Retina (tissue), 1 donor: ENCODE measurements at places on chromosomes 11 and 22.

DNA sequence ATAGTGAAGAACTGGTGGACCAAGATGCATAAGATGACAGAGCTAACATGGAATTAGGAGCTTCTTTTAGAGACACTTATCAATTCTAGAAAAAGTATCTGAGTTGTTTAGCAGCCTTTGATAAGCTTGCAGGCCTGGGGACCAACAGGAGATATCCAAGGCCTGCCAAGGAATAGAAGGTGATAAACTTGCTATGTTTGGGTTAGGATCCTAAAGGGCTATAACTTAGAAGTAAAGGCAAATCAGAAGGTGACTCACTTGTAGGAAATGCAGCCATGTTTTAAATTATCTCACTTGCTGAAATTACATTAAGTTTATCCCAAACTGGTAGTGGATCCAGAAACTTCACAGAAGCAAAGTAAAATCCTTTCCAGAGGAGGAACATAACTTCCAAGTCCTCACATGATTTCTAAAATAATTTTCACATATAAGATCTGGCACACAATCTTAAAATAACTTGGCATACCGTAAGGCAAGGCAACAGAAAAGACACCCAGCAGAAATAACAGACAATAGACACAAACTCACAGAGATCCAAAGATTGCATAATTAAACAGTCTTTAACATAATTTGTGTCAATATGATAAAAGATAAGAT is 69.6 kb upstream of the TEAD1 start:
- no peak for DNase-seq

GRCh38 chr11:91700854-91701253 is 523.8 kb upstream of the FAT3 start:
- no peak for DNase-seq

GRCh38 chr11:116510886-116511650 is 261.7 kb downstream of the BUD13 start:
- no peak for DNase-seq

DNA sequence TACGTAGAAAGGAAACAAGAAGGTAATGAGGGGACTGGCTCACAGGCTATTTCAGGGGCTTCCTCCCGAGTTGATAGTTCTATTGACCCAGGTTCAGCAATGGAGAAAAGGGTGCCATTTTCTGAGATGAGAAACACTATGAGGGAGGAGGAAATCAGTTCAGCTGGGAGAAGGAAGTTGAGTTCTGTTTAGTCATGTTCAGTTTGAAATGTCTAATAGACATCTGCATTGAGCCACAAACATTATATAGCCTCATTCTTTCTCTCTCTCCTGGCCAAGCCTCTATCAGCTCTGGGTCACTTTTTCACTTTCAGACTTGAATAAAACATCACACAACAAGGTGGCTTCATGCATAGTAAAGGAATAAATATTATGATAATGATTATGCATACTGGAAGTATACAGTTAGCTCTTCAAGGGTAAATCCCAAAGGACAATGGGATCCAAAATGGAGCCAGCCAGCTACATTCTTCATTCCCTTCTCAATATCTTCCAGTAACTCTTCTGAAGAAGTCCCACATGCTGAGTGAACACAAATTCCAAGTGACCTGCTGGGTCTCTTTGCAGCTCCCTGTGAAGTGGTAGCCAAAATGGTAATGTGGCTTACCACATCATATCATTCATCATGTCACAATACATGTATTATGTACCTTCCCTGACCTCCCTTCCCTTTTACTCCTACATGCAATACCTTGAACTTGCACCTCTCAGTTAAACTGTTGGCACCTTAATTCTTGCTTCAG is 80.9 kb upstream of the CD44 start:
- no peak for DNase-seq

GRCh38 chr22:24474649-24475255 is 20.4 kb upstream of the UPB1 start:
- DNase-seq, result no peak

DNA sequence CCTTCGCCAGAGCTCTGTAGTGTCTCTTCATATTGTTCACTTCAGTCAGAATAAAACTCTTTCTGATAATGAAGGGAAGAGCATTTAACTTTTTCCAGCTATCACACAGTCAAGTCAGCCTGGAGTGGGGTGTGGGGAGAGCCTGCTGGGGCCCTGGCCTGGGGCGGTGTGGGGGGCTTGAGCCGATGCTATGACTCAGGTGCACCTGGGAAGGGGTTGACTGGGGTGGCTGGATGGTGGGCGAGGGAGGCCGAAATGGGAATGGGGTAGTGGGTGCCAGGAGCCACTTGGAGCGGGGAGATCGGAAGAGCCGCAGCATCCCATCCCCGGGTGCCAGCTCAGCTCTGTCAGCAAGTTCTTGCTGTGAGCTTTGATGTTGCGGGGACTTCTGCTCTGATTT is 100.9 kb downstream of the NXPE2 start:
- no peak for DNase-seq

DNA sequence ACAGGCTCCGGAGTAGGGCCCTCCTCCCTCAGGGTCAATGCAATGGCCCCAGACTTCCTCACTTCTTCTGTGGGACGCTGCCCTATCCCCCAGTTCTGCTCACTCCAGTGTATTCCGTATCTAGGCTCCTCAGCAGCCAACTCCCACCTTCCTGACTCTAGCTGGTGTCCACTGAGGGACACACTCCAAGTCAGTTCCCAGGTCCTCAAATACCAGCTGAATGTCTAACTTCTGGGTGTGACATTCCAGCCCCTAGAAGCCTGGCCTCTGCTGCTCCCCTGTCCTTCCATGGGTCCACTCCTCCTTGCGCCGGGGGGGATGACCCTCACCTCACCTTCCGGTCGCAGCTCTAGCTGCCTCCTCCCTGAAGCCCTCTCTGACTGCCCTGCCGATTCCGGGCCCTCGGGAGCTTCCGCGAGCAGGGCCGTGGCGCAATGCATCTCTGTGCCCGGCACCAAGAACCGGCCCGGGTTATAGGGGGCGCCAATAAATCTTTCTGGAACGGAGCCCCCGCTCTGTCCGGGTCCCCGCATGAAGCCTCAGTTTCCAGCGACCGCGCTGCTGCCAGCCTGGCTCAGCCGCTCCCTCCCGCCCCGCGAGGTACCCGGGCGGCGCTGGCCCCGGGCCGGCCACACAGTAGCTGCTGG is 15.4 kb downstream of the BAD start:
- no peak for DNase-seq

- no peak for DNase-seq
Observed at GRCh38 chr22:40021401-40022000, 26.7 kb downstream of the FAM83F start.

GRCh38 chr11:40162901-40163883 is 1296.3 kb downstream of the LRRC4C start:
- DNase-seq, result no peak

GRCh38 chr11:128841461-128842072 is 25.5 kb downstream of the KCNJ1 start:
- no peak for DNase-seq

GRCh38 chr22:21967693-21968271 is 14.8 kb downstream of the TOP3B start:
- no peak for DNase-seq

GRCh38 chr22:48886604-48887393 is 940.9 kb downstream of the BRD1 start:
- no peak for DNase-seq

GRCh38 chr11:27218421-27219038 is 144.5 kb downstream of the CCDC34 start:
- no peak for DNase-seq

DNA sequence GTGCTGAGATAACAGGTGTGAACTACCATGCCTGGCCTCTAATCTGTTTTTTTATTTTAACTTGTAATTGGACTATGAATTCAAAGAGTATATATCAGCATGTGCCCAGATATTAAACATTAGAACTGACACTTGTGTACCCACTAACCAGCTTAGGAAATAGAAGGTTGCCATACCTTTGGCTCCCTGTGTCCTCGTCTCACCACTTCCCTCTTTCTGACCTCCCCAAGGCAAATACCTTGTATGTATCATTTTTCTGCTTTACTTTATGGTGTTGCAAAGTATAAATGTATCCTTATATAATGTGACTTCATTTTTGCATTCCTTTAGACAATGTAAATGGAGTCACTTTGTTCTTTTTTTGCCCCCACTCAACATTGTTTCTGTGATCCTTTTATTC is 9.1 kb downstream of the PPP6R3 start:
- DNase-seq, result no peak

GRCh38 chr22:47836957-47837356 is 1074.5 kb downstream of the TBC1D22A start:
- DNase-seq, result no peak

GRCh38 chr22:35376728-35377472 is 4.0 kb upstream of the HMOX1 start:
- peak; percentile 92 for DNase-seq

GRCh38 chr11:117601006-117601708 is 195.9 kb downstream of the DSCAML1 start:
- no peak for DNase-seq

DNA sequence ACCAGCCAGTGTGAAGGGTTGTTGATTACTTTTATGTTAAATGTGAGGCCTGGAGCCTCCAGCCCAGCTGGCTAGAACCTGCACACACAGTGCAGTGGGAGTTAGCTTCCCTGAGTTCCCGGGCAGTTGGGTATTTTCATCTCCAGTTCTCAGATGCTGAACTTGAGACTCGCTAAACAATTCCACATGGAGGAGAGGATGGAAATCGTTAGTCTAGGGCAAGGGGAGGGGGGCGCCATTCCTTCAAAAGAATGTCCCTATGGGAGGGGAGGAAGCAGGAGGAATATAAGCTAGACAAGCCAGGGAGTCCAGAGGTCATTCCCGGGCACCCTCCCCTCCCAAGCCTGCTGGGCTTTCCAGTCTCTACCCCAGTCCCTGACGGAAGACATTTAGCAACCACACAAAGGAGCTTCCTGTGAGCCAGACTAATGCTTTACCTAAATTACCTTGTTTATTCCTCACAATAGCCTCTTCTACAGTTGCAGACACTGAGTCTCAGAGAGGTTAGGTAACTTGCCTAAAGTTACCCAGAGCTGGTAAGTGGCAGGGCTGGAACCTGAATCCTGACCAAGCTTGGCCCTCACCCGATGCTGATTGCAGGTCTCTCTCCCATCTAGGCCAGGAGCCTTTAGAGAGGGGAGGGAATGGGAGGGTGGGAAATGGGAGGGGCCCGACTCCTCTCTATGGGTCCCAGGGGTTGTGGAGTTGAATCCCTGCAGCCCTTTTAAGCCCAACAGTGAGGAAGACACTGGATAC is 1.9 kb upstream of the TSKU start:
- DNase-seq, result no peak

GRCh38 chr11:72721689-72722049 is 30.5 kb downstream of the ARAP1 start:
- no peak for DNase-seq

GRCh38 chr22:37281646-37282384 is 493 bp upstream of the CYTH4 start:
- no peak for DNase-seq

DNA sequence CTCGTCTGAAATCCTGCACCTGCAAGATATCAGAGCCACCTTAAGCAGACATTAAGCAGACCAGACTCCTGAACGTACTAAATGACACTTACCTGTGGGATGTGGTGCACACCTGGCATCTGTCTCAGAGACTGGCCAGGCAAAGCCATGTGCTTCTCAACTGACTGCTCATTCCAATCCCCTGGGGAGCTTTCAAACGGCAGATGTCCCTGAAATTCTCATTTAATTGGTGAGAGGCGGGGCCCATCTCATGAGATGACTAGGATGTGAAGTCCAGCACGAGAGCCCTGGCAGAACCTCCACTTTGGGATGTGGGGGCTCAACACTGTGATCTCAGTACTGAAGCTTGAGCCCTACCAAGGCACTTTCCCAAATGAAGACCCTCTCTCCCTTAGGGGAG is 84.9 kb upstream of the HMGXB4 start:
- DNase-seq, result no peak

GRCh38 chr11:17812865-17813187 is 78.2 kb downstream of the KCNC1 start:
- no peak for DNase-seq

DNA sequence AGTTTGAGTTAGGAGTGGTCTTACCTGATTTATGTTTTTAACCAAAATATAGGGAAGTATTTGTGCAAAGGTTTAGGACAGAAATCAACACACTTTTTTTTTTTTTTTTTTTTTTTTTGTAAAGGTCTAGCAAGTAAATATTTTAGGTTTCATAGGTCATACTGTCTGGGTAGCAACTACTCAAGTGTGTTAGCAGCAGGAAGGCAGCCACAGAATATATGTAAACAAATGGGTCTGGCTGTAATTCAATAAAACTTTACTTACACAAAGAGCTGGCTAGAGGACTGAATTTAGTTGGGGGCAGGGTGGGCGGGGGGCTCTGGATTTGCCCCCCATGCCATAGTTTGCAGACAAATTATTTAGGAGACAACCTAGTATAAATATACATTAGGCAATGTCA is 510.4 kb downstream of the NELL1 start:
- no peak for DNase-seq

GRCh38 chr11:119375337-119376196 is 5.9 kb downstream of the USP2 start:
- DNase-seq, result peak; percentile 46

DNA sequence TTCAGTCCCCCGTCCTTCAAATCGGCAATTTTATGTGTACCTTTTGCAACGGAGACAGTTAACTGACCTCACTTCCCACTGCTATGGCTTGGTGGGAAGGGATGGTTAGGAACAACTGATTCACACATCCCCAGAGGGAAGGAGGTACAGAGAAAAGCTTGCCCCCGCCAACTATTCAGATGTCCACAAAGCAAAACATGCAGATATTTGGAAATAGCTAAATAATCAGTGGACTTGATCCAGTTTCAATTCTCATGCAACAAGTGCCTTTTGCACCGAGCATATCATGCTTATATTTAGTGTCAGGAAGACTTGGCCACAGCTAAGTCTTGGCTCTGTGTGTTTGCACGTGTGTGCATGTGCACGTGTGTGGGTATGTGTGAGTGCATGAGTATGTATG is 144.6 kb downstream of the SNX19 start:
- DNase-seq, result no peak

DNA sequence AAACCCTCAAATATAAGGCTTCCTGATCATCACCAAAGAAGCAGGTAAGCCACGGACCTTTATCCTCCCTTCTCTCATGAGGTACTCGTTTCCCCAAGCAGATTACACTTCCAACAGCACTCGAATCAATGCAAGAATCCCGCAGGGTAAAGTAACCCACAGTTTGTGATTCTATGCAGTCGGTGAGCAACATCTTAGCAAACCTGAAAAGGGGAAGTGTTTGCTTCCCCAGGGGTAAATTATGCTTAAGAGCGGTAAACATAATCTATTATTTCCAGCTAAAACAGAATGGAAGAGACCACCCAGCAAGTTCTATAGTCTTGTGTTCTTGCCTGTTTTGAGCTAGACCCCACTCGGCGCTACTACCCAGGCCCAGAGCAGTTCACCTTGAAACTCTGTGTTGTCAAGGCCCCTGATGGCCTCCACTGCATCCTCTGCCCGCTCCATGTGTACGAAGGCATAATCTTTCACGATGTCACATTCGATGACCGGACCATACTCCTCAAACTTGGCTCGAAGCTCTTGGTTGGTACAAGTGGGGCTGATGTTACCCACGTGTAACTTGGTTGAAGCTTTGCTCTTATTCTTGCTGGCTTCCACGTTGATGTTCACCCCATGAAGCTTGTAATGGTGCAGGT is 1.3 kb downstream of the RBM4B start:
- DNase-seq, result peak; percentile 12

GRCh38 chr11:132073787-132074186 is 703.4 kb downstream of the NTM start:
- DNase-seq, result no peak

- no peak for DNase-seq
Observed at GRCh38 chr11:1171985-1172728, 14.4 kb downstream of the MUC5AC start.
